ENCODE measurements at places on chromosomes 6 and 20. TPM values are rescaled to one million over a fixed set of nuclear protein-coding genes. Genes with fewer than 3 reads are reported as not detected.
A peak's percentile ranks its signal among the peaks of the same experiment; 100 is the strongest.

The C6orf163 gene
- total RNA-seq, result 1.6 TPM

The TCP11 gene
- not detected for total RNA-seq

The CRISP3 gene
- total RNA-seq, result under 0.01 TPM

The MAVS gene
- 9.7 TPM for total RNA-seq

The BAG2 gene
- 1.7 TPM for total RNA-seq

The FAM50B gene
- 10.3 TPM for total RNA-seq

The C2 gene
- 0.26 TPM for total RNA-seq

The HLA-A gene
- total RNA-seq, result 707 TPM

The BPIFB2 gene
- not detected for total RNA-seq

The WFDC10B gene
- not detected for total RNA-seq

The CCN5 gene
- total RNA-seq, result not detected

The DDO gene
- not detected for total RNA-seq

- DNase-seq, result no peak
Observed at GRCh38 chr20:5272268-5272667, 44.5 kb downstream of the PROKR2 start.

GRCh38 chr20:9985773-9986172 is 49.0 kb upstream of the ANKEF1 start:
- peak; percentile 34 for DNase-seq

DNA sequence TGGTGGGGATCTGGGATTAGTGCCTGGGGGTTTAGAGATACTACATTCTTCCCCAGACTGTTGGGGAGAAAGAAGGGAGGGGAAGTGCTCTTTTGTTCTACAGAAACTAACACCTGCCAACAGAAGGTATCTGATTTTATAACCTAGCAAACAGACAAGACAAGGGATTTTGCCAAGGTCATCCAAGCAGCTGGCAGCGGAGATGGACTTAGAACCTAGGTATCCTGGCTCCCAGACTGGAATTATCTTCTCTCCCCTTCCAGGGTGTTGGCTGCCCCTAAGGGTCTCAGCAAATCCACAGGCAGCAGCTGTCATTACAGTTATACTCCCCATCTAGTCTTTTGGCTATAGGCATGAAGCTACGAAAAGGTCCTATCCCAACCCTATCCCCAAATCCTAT is 8.4 kb downstream of the SDC4 start:
- DNase-seq, result no peak

- DNase-seq, result no peak
Observed at GRCh38 chr6:165605901-165606739, 56.9 kb downstream of the PDE10A start.

DNA sequence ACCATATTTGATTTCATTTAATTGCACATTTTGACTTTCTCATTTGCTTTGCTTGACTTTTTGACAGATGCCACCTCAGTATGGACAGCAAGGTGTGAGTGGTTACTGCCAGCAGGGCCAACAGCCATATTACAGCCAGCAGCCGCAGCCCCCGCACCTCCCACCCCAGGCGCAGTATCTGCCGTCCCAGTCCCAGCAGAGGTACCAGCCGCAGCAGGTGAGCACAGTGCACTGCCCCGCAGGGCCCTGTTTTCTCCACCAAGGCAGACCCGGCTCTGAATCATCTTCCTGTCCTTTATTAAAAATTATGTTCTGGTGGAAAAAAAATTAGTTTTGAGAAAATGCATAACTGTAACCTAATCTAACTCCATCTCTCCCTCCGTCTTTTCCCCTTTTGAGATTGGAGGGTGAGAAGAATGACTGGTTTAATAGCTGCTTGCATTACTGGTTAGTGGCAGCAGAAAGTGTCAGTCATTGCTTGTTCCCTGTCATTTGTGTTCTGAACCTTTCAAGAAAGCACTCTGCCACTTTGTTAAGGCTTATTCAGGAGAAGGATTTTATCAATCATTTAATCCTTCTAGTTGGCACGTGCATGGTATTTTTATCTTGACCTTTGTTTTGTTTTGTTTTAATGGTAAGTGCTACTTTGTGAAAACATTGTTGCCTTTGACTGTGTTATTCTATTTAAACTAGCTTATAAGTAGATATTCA is 124.3 kb downstream of the ARID1B start:
- no peak for DNase-seq

DNA sequence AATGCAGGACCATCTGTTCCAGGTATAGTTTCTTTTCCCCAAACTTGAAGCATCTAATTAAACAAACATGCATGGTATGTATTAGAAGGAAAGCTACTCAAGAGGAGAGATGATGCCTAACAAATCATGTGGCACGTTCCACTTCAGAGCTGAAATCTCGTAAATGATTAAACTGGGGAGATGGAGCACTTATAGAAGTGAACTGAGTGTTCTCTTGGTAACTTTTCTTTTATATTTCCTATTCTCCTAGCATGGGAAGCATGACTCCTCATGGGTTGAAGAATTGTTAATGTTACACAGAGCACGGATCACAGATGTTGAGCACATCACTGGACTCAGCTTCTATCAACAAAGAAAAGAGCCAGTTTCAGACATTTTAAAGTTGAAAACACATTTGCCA is 61.1 kb downstream of the CCN2 start:
- no peak for DNase-seq

- DNase-seq, result peak; percentile 33
Observed at GRCh38 chr6:74510878-74511277, 695.0 kb downstream of the COL12A1 start.

DNA sequence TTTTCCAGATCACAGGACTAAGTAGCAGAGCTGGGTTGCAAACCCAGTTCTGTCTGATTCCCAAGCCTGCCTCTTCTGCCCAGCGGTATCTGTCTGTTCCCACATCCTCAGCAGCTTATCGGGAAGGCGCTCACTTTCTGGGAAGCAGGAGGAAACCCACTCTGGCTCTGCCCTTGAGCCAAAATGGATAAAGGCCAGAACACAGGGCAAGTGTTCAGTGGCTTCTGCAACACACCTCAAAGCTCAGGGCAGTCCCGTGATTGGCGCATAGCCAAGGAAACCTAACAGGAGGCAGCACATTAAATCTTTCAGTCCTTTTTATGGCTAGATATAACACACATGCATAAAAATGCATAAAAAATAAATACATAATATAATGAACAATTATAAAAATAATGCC is 262.2 kb downstream of the NRN1 start:
- DNase-seq, result no peak

DNA sequence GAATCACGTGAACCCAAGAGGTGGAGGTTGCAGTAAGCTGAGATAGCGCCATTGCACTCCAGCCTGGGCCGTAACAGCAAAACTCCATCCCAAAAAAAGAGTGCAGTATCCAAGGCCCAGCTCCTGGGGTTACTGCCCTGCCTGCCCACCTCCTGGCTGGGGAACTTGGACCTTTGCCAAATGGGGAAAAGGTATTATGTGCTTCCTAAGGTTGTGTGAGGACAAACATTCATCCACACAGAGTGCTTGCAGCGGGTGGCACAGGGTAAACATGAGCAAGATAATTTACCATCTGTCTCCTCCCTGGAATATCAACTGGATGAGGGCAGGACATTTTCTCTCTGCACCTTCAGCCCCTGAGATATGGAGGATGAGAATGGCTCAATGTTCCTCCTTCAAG is 94.9 kb upstream of the POPDC3 start:
- DNase-seq, result no peak

DNA sequence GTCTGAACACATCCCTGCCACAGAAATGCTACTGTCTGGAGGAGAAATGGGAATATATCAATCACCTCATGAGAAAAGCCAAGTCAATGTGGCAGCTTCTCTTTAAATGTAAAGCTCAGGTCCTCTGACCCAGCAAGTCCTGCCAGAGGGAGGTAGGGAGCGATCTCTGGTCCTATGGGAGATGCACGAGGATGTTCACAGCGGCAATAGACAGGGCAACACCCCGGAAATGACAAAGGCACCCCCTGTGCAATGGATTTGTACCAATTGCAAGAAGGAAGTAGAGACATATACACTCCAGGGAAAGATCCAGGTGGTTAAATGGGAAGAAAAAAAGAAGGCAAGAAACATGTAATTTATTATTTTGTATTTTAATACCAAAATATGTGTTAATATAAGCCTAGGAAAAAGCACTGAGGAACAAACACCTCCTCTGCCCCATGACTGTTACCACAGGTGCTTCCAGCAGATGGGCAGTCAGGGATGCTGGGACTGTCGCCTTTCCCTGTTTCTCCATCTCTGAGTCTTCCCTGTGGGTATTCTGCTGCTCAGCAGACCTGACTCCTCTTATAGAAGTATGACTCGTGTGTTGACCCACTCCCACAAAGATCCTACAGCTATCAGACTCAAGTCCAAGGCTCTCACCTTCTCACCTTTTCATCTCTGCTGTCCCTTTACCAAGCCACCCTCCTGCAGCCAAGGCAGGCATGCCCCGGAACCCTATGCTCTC is 20.8 kb downstream of the ATP9A start:
- no peak for DNase-seq

DNA sequence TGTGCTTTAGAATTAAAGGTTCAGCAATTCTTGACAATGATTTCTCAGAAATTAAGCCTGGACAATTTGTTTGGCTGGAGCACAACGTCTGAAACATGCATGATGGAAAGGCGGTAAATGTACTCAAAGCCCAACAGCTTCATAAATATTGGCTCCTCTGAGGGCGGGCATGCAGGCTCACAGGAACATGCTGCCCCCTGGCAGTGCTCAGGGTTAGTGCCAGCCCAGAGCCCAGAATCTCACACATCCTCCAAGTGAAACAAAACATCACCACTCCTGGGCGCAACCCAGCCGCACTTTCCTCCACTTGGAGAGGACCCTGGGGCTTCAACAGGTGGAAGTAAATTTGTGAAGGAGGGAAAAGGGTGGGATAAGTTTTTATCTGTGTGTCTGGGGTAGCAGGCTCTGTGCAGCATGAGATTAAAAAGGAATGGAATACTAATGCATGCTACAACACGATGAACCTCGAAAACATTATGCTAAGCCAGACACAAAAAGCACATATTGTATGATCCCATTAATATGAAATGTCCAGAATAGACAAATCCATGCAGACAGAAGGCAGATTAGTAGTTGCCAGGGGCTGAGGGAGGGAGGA is 54.1 kb upstream of the PTPRT start:
- DNase-seq, result no peak

GRCh38 chr20:57882451-57883161 is 172.8 kb upstream of the PMEPA1 start:
- no peak for DNase-seq

DNA sequence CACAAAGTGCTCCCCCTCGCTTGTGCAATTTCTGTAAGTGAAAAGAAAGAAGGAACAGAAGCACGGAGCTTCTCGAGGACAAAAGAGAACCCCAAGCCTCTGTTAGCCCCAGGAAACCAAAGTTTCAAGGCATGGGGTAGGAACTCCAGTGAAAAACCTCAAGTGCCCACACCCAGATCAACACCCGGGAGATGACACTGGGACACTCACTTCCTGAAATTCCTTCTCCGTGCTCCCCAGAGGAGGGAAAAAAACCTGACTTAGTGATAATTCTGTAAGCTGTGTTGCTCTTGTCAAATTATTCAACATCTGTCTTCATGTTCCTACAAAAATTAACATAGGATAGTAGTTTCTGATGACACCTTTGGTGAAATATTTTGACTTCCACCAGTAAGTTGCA is 4.6 kb downstream of the MDGA1 start:
- no peak for DNase-seq

GRCh38 chr20:61599061-61599531 is 347.0 kb downstream of the CDH4 start:
- no peak for DNase-seq

DNA sequence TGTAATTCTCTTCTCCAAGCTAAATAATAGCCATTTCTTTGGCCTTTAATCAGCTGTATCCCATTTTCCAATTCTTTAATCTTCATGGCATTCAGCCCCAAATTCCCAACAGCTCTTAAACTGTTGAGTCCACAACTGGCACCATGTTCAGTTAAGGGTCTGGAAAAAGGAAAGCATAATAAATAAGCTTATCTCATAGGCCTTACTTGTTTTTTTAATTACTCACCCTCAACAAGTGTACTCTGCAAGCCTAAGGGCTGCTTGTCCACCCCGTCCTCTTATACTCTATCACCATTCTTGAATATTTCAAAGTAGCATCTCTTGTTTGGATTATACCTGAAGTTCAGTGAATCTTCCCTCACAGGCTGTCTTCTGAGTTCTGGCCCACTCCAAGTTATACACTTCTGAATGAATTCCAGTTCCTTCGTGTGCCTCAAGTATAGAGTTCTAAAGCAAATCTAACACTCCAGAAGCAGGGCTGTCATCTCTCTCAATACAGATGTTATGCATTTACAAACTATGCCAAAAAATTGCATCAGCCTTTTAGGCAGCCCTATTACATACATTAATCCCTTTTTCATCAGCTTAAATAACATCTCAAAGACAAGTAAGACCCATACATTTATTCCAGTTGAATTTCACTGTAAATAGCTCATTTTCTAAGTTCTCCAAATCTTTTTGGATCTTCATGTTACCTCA is 98.7 kb downstream of the COL21A1 start:
- no peak for DNase-seq

DNA sequence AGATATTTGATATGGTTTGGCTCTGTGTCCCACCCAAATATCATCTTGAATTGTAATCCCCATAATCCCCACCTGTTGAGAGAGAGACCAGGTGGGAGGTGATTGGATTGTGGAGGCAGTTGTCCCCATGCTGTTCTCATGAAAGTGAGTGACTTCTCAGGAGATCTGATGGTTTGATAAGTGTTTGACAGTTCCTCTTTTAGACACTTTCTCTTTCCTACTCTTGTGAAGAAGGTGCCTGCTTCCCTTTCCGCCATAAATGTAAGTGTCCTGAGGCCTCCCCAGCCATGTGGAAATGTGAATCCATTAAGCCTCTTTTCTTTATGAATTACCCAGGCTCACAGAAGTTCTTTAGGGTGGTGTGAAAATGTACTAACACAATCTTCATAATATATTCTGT is 1404.0 kb upstream of the ADGRB3 start:
- DNase-seq, result no peak
